D721Med (cell line): ENCODE measurements at places on chromosomes 4 and X.

DNA sequence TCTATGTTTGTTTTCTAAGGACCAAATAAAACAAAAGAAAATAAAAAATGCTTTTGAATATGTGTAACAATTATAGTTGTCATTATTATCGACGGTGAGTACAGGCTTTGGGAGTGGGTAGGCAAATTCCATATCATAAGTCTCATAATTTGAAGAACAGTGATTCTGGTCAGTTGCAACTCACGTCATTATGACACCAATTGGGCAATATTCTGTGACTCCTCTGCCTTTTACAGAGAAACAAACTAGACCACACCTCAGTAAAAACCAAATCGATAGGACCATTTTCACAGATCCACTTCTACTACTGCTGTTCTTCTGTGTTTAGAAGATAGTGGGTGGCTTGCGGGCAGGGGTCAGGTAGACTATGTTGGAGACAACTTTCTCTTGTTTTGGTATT, 250.1 kb downstream of the C4orf33 start:
- DNase-seq: no peak

DNA sequence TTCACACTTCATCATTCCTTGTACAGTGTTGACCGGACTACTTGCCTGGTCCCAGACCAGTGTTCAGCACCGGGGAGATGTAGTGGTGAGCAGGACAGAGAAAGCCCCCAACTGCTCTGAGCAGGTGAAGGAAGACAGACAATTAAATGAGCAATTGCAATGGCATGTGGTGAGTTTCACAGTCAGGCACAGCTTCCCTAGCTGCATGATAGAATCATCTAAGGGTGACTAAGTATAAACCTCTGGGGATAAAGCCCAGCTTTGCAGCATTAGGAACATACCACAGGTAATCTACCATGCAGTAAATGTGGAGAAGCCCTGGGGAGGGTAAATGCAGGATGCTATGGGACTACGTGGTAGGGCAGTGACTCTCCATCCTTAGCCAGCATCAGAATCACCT, 47.8 kb downstream of the TMA16 start:
- DNase-seq: no peak

DNA sequence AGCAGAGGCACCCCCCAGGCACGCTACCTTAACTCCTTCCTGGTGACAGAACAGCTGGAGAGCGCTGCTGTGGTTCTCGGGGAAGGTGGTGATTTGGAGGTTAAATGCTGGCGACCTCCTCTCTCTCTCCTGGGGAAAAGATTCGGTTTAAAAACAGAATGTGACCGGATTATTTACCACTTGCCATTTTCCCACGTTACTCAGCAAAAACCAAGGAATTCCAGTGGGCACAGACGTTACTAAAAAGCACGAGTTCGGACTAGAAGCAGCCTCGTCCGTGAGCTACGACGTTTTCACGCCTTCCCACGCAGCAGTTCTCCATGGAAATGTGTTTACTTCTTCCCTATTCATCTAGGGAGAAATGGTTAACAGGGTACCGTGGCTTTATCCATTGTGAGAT, 32.3 kb upstream of the C4orf50 start:
- no peak for DNase-seq

- no peak for DNase-seq
Measured at GRCh38 chr4:11312389-11312788, 116.3 kb downstream of the HS3ST1 start.

DNA sequence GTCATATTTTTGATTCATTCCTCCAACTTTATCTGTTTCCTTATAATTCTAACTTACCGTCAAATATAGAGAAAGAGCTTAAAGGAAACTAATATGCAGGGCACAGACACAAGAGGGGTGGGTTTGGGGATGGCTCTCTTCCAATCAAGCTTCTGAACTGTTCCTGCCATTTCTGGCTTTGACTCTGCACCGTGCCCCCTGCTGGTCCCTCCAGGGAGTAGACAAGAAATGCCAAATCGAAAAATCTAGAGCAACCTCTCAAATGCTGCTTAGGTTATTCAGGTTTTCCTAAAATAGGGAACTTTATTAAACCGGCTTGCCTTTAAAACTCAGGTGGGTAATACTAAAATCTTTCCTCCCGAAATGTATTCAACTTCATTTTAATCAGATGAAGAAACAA, 39.8 kb upstream of the VCX3A start:
- no peak for DNase-seq

DNA sequence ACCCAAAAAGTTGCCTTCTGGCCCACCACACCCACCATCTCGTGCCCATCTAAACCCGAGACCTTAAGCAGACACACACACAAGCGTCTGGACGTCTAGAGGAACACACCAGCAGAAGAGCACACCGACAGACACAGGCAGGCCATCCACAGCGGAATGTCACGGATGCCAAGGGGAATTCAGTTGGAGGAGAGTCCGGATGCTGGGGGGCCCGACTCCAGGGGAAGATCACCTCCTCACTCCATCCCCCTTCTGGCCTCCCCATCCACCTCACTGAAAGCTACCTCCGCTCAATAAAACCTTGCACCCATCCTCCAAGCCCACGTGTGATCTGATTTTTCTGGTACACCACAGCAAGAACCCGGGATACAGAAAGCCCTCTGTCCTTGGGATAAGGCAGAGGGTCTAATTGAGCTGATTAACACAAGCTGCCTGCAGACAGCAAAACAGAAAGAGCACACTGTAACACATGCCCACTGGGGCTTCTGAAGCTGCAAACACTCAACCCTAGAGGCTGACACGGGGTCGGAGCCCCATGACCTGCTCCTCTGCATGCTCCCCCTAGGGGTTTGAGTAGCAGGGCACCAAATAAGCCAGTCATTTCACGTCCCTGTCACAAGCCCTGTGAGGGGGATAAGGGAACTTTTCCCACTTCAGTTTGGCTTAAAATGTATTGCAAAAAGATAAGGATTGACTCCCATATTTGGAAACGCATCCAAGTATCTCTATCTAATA, 339.6 kb upstream of the PCDH10 start:
- no peak for DNase-seq

- DNase-seq: no peak
Measured at GRCh38 chr4:69071286-69071685, 25.0 kb upstream of the UGT2B7 start.

GRCh38 chr4:98470366-98470765, 188.0 kb downstream of the TSPAN5 start:
- no peak for DNase-seq

DNA sequence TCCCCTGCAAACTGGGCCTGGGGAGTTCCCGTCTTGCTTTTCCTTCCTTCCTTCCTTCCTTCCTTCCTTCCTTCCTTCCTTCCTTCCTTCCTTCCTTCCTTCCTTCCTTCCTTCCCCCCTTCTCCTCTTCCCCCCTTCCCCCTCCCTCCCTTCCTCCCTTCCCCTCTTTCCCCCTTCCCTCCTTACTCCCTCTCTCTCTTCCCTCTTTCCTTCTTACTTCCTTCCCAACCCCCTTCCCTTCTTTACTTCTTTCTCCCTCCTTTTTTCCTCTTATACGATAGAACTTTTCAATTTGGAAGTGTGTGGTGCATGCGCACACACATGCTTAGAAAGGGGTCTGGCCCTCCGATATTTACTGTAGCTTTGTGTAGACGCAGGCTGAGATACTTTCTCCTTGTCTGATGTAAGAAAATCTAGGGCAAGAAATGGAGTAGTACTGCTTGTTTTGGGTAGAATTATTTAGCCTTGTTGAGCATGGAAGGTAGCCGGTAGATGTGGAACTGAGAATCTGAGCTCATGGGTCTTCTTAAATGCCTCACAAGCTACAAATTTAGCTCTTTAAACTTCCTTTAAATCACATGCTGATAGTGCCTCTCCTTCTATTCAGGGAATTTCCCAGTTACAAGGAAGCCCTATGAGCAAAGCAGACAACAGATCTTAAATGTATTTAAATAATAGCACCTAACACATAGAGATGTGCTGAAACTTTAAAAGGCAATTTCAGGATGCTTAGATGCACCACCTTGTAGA, 189.6 kb downstream of the GPAT3 start:
- DNase-seq: no peak

DNA sequence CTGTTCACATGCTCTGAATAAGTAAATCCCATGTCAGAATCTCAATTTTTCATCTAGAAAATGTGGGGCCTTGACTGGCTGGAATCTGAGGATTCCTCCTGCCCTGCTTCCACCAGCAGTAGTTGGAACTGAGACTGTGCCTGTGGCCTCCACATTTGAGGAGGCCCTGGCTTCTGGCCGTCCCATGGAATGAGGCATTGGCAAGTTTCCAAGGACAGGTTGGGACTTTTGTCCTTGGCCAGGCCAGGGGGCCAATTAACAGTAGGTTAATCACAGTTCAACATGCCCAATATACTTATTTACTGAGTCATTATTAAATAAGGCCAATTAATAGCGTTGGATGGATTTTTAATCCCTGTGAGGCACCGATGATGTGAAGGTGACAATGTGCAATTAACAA, 50.2 kb upstream of the GABRE start:
- no peak for DNase-seq

- DNase-seq: no peak
Measured at GRCh38 chrX:63101879-63102620, 249.1 kb downstream of the SPIN4 start.

DNA sequence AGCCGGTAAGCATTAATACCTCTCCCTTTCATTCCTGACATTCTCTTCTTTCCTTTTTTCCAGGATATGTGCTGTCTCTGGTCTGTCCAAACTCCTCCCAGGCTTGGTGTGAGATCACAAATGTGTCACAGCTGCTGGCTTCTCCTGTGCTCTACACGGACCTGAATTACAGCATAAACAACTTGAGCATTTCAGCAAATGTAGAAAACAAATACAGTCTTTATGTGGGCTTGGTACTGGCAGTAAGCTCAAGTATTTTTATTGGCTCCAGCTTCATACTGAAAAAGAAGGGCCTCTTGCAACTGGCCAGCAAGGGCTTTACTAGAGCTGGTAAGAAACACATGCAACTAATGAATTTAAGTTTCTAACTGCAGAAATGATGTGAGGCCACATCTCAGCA, 8.4 kb downstream of the NIPAL1 start:
- no peak for DNase-seq

- DNase-seq: no peak
Measured at GRCh38 chr4:120775431-120775830, 147.1 kb downstream of the PRDM5 start.

DNA sequence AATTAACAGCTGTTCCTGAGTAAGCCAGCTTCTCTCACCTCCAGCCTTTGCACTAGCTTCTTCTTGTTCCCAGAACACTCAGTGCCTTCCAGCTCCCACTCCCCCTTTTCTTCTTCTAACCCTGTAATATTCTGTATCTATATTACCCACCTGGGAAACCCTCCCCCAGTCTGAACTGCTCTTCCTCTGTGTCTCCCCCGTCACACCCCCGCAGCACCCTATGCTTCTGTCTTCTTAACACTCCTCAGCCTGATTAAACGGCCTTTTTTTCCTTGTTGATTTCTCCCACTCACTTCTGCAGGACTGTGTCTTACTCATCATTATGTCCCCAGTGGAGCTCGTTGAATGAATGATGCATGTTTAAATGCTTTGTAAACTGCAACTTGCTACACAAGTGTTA, 9.0 kb upstream of the LONRF3 start:
- DNase-seq: no peak

DNA sequence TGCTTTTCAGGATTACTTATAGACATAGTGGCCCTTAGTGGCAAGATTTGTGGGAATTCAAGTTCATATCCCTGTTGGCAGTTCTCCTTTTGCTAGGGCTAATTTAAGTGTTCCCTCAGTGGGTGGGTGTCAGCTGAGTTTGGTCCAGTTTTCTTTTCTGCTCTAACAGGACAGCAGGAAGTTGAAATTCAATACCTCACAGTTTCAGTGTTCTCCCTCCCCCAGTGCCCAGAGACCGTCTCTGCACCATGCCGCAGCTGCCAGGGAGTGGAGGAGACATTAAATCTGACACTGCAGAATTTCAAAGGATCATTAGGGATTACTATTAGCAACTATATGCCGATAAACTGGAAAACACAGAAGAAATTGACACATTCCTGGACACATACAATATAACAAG, 50.7 kb downstream of the UBE2NL start:
- no peak for DNase-seq

DNA sequence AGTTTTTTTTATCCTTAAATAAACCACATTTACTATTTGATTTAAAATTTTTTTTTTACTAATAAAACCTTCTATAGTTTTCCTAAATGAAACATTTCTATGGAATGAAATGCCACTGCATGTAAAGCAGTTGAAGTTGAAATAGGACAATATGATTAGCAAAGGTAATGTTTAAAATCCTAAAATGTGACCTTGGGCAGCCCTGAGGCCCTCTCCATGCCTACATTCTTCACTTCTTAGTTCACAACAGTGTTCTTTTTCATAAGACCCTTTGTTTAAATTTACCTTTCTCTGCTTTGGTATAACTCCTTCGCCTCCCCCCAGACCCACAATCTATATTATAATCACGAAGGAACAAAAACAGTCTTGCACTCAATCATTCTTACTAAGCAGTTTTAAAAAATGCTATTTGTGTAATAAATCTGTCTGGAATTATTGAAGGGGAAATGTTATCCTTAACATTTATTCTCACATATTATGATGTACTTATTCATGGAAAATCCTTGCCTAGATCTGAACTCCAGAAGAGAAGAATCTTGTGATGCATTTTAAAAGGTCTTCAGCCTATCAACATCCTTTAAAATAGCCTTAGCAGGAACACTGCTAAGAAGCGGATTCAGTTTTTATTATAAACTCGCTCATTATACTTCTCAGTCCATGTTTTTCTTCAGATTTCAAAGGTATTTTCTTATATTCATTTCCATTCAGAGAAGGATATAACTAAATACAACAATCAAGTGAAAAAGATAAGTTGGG, 124.6 kb upstream of the NAP1L5 start:
- no peak for DNase-seq

DNA sequence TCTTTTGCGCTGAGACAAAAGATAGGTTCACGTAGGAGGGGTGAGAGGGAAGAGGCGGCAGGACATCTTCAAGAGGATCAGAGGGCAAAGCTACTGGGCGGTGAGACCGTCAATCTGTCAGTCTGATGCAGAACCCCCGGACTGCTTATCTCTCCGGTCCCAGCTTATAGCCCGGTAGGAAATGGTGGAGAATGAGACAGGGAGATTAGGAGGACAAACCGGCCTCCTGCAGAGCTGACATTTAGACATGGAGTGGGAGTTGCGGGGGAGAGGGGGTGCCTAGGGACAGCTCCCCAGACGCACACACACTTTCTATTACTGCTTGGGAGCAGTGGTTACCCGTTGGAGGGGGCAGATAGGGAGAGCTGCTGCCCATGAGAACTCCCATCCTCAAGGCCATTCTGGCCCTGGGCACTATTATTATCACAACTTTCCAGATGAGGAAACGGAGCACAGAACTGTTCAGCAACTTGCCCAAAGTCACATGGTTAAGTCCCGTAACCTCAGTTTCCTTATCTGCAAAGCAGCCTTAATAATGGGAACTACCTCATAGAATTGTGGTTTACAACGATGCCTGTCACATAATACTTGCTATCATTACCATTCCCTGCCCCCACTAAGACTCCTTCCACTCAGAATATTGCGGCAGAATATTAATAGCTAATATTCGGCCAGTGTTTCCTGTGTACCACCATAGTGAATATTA, 1.1 kb upstream of the HDAC6 start:
- DNase-seq: no peak
